ENCODE measurements at places on chromosomes 11 and 22. TPM values are rescaled to one million over a fixed set of nuclear protein-coding genes. Genes with fewer than 3 reads are reported as not detected.

The RABL2B gene
- total RNA-seq: 17.7 TPM

The CCDC87 gene
- total RNA-seq: 1.1 TPM

The WT1 gene
- total RNA-seq: under 0.01 TPM

The ARHGAP32 gene
- 33.6 TPM for total RNA-seq

The GANAB gene
- total RNA-seq: 242 TPM

The PKNOX2 gene
- 1.2 TPM for total RNA-seq

The NRGN gene
- total RNA-seq: not detected

Data from osteoblast (primary cell).